ENCODE measurements at places on chromosomes 12 and 14.

GRCh38 chr12:124403273-124403672, 108.4 kb downstream of the RFLNA start:
- no peak for DNase-seq

DNA sequence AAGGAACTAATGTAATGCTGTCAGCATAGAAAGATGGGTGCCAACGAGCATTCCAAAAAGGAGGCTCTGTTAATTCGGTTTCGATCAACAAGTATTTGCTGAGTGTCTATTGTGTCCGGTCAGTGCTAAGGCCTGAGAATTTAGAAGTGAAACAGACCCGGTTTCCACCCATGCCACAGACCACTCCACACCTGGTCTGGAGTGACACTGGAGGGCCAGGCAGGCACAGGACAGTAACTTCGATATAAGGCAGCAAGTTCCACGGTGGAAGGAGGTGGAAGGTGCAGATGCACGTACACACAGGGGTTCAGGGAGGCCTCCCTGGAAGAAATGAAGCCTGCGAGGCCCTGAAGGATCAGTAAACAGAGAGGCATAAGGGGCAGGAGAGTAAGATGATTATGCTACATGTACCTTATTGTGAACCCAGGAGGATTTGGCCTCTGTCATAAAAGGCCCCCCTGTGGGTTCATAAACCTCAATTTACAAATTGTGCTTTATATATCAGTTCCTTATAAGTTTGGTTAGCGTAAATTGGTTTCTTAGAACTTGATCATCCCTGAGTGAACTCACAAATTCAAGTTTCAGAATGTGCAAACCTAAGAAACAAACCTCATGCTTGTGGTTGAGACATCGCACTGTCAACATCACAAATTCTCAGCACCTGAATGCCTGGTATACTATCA, 25.9 kb downstream of the SSH1 start:
- no peak for DNase-seq

DNA sequence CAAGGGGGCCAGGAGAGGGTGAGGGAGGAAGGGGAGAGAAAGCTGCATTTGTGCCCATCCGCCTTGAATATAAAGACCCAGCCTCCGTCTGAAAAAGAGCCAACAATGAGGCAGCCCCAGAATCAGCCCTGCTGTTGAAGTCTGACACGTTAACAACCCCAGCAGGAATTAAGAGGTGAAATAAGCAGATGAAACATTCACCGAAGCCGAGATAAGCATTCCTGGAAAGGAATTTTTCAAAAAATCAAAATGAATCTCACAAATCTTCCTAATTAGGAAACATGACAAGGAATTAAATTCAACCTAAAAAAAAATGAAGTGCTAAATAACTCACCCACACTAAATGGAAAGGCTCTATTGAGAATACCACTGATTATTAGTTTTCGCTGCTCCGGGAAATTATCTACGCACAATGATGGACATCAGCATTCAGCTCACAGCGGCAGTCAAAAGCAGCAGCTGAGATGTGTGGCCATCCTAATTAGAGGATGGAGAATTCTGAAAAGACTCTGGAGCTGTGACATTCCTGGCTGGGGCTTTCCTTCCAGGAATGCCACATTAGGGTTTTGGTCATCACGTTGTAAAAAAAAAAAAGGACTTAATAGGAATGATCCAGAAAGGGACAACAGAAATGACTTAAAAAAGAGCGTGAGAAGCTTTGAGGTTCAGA, 8.2 kb upstream of the PARP11 start:
- DNase-seq = no peak

- DNase-seq = no peak
These were observed 814 bp downstream of the ANKRD13A start for GRCh38 chr12:109999983-110000505.

DNA sequence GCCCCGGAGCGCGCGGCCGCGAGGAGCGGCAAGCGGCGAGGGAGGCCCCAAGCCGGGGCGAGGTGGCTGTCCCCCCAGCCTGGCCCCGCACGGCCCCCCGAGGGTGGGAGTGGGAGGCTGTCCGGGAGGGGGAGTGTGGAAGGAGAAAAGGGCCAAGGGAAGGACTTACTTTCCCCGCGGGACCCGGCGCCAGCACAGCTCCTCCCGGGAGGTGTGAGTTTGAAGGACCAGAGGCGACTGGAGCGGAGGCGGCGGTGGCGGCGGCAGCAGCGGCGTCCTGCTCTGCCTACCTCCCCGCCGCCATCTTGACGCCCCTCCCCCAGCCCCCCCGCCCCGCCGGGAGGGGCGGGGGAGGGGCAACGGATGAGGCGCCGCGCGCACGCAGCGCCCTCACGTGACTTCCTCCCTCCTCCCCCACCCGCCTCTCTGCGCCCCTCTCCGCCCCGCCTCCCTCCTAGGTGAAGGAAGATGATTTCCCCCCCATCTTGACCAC, at the start of gene SBNO1:
Gene SBNO1, minus strand, starts transcription at position 316 of the 493 bp plus-strand sequence. CDS start 14,406 bp downstream, outside the sequence.
- DNase-seq = peak; percentile 86

- DNase-seq = no peak
These were observed 326.1 kb downstream of the BCL11B start for GRCh38 chr14:98945611-98946570.

- DNase-seq = no peak
These were observed 16.8 kb downstream of the ATP5MC2 start for GRCh38 chr12:53659011-53659551.

GRCh38 chr12:18343708-18344107, 82.4 kb downstream of the PIK3C2G start:
- DNase-seq = no peak

GRCh38 chr14:94681300-94682060, 69.3 kb downstream of the SERPINA3 start:
- DNase-seq = no peak

DNA sequence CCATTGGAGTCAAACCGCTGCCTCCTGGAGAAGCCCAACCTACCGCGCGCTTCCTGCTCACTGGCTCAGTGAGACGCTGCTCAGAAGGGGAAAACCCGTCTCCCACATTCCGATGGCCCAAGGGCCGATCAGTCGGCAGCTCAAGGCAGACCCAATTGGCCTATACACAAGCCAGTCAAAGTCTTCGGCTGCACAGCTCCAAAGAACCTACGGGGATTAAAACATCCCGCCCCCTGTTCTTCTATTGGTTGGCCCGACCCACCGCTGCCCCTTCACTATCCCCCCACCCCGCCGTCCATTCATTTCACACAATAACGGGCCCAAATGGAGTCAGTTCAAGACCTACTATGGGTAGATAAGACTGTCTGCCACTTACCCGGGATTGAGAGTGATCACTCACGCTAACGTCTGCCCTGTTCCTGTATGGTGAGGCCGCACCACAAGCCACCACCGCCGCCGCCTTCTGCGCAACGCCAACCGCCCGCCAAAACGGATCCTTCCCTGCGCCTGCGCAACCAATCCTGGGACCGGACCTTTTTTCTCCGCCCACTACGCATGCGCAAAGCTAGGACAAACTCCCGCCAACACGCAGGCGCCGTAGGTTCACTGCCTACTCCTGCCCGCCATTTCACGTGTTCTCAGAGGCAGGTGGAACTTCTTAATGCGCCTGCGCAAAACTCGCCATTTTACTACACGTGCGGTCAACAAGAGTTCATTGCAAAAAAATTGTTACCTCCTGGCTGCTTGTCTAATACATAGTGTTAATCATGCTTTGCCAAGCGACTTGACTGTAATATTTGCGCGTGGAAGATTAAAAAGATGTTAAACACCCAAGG, at the start of gene CBX5:
Gene CBX5, minus strand, starts transcription at position 491 of the 836 bp plus-strand sequence. CDS start 22,472 bp downstream, outside the sequence.
- peak; percentile 100 for DNase-seq

- no peak for DNase-seq
These were observed 28.8 kb downstream of the PHLDA1 start for GRCh38 chr12:76002598-76003354.

- DNase-seq = no peak
These were observed 13.3 kb downstream of the SBNO1 start for GRCh38 chr12:123351349-123351748.

DNA sequence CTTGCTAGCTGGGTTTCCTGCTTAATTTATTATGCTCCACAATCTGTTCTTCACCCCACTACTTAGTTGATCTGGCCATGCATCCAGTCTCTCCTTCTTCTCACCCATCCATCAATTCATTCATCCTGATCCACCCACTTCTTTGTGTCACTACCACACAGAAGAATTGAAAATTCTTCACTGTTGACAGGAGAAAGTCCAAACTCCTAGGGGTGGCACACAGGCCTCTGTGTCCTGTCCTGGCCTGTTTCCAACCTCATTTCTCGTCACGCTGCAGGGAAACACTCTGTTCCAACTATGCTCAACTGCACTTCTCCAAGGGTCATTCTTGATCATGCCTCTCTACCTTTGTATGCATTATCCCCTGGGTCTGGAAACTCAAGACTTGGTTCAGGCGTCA, 10.6 kb upstream of the KRT83 start:
- no peak for DNase-seq

DNA sequence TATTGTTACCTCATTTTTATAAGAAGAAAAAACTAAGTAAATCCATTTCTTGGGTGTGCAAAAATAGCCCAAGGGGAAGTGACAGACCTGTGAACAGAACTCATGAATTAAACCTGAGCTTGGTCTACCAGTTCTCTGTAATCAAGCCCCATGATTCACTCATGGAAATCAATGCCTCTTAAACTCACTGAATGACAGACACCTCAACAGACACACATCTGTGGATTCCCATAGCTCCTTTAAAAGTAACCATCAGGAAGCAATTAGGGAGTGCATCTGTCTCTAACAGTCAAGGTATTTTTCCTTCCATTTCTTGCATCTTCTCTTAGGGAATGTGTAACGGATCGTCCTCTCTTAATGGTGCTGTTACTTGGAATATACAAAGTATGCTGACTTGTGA, 215.0 kb upstream of the EEA1 start:
- DNase-seq = no peak

- no peak for DNase-seq
These were observed 12.0 kb downstream of the CFAP73 start for GRCh38 chr12:113161415-113162016.

GRCh38 chr12:58386136-58386535, 444.8 kb downstream of the ATP23 start:
- DNase-seq = no peak

GRCh38 chr12:81257947-81258551, 180.2 kb downstream of the ACSS3 start:
- DNase-seq = no peak

- DNase-seq = no peak
These were observed 284.7 kb upstream of the SYT1 start for GRCh38 chr12:78579846-78580245.

DNA sequence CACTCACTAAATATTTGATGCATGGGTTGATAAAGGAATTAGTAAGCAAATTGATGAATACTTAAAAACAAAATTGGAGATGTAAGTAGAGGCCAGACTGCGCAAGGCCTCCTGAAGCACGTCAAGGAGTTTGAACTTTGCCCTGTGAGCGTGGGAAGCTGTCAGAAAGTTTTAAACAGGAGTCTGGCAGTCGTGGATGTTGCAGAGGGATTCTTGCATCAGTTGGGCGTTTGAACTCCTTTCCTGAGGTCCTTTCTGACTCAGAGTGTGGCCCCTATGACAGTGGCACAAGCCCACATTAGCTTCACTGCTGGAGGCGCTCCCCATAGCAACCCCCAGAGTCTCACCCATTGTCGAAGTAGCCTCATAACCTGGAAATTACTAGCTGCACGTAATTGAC, 17.9 kb upstream of the IL22 start:
- no peak for DNase-seq

- no peak for DNase-seq
These were observed 7.7 kb upstream of the ATXN2 start for GRCh38 chr12:111606767-111607230.

DNA sequence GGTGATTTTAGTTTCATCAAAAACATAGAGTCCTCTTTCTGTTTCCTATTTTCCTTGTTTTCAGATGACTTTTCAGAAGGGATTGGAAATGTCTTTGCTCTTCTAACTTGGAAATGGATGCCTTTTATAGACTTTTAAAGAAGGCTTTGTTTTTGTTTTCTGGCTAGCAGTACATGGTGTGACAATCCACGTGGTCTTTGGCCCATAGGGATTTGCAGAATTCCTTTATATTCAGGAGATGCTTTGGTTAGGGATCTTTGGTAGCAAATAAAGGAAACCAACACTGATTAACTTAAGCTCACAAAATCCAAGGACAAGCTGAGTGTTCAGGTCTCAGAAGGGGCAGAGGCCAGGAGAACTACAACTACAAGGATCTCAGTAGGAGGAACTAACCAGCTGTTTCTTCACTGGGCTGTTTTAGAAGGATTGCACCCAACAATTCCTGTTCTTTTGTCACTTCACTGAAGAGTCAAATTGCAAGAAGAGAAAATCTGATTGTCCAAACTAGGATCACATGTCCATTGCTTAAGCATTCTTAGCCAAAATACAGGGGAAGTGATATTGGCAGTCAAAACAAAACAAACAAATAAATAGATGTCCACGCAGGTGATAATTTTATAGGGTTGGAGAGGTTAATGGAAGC, 58.6 kb upstream of the MANSC4 start:
- DNase-seq = no peak

DNA sequence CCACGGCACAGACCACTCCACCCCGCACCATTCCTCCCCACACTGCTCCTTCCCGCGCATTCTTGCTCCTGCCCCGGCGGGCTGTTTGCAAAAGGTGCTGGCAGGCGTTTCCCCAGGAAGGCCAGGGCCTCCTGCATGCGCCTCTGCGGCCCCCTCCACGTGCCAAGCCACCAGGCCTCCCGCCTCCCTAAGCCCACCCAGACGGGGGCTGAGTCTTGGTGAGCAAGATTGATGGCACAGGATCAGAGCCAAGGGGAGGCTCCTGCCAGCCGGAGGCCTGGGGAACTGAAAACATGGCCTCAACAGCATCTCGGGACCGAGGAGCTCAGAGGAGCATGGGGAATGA, 328.3 kb upstream of the DIO3 start:
- no peak for DNase-seq

DNA sequence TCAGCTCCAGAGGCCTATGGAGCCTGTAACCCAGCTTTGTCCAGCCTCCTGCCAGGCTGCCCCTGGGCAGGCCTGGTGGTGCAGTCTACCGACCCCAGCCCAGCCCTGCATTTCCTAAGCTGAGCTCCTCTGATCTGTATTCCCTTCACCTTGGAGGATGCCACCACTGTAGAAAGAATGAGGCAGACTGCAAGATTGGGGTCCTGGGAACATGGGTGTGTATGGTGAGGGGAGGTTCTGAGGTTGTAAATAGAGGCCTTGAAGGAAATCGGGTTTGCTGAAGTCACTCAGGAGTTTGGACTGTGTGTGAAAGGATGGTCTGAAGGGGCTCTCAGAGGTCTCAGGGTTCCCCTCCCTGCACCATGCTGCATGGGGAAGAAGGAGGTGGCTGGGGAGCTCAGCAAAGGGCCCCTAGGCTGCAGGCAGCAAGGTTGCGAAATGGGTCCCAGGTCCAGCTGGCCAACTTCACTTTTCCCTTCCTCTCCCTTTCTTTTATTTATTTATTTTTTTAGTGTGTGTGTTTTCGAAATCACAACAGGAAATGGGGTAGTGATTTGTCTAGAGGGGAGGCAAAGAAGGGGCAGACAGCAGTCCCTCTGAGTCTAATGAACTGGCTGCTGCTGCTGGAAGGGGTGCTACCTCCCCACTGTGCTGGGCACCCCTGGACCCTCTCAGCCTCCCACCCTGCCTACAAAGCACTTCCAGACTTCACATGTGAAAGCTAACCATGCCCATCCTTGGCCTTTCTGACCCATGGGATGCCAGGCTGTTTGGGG, 1.2 kb upstream of the LRP1-AS start:
- DNase-seq = no peak

All from effector CD4-positive, alpha-beta T cell (primary cell).